ENCODE measurements at places on chromosomes 12 and 14. TPM values are rescaled to one million over a fixed set of nuclear protein-coding genes. Genes with fewer than 3 reads are reported as not detected.

DNA sequence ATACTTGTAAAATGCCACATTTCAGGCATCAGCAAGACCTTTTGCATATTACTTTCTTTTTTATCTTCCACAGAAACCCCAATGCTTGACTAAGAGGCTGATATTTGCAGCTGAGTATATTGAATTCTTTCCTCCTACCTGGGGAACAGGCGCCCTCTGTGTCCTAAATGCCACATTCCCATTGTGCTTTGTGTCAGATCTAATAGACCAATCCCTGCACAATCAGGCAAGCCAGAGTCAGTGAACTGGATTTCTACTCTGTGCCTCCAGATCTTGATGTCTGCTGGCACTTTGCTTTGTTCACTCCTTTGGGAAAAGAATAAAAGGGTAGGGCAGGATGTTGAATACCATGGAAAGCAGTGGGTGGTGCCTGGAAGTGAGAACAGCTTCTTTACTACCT lies 22.4 kb upstream of the TAS2R42 start:
- no peak for DNase-seq

DNA sequence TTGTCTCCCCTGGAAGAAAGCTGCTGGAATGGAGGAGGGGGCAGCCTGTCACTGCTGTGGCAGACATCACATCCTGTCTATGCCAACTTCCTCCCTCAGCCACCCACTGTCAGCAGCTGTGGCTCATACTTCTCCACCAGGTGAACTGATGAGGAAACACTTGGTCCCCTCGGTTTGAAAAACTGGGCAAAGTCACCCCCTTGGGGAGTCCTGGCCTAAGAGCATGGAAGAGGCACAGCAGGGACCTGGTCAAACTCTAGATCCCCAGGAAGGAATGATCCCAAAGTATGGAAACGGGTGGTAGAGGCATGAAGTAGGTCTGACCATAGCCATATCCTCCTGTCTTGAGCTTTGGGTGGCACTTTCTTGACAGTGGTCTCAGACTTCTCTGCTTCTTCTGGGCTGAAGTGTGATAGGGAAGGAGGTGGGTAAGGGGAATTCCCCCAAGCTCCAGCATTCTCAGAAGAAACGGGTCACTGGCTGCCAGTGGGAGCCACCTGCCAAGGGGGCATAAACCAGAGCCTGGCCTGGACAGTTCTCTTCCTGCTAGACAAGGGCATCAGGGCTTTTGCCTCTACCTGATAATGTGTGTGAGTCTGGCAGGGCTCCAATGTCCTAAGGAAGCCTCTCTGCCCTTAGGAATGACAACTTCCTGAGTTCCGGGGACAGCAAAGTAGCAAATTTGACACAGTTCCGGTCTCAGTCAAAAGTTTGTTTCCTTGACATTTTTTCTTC lies 36.0 kb downstream of the FMNL3 start:
- peak; percentile 78 for DNase-seq

GRCh38 chr12:66082744-66083143 lies 47.8 kb downstream of the LLPH start:
- DNase-seq = no peak

Gene SOCS4
- 25.3 TPM for total RNA-seq

Gene RAPGEF3
- 2.5 TPM for total RNA-seq

Gene A2M
- not detected for total RNA-seq

Gene CIROP
- not detected for total RNA-seq

All from activated CD4-positive, alpha-beta memory T cell treated with anti-CD3 and anti-CD28 coated beads for 36 hours (primary cell).